ENCODE measurements at places on chromosomes 3 and 15.

- no peak for DNase-seq
Observed at GRCh38 chr3:143535994-143536784, 312.1 kb downstream of the SLC9A9 start.

- DNase-seq = no peak
Observed at GRCh38 chr15:31175484-31175883, 74.0 kb upstream of the TRPM1 start.

- peak; percentile 79 for DNase-seq
Observed at GRCh38 chr3:127455541-127456450, 134.7 kb downstream of the TPRA1 start.

- peak; percentile 41 for DNase-seq
Observed at GRCh38 chr3:192825657-192826200, 91.9 kb downstream of the MB21D2 start.

- no peak for DNase-seq
Observed at GRCh38 chr3:155018621-155019330, 61.3 kb upstream of the MME start.

- no peak for DNase-seq
Observed at GRCh38 chr15:88908123-88908522, 5.1 kb downstream of the MFGE8 start.

- DNase-seq = no peak
Observed at GRCh38 chr15:38853608-38854007, 289.0 kb upstream of the RASGRP1 start.

- DNase-seq = no peak
Observed at GRCh38 chr15:60093273-60094067, 89.4 kb downstream of the FOXB1 start.

- DNase-seq = no peak
Observed at GRCh38 chr15:39851500-39852092, 68.5 kb downstream of the GPR176 start.

DNA sequence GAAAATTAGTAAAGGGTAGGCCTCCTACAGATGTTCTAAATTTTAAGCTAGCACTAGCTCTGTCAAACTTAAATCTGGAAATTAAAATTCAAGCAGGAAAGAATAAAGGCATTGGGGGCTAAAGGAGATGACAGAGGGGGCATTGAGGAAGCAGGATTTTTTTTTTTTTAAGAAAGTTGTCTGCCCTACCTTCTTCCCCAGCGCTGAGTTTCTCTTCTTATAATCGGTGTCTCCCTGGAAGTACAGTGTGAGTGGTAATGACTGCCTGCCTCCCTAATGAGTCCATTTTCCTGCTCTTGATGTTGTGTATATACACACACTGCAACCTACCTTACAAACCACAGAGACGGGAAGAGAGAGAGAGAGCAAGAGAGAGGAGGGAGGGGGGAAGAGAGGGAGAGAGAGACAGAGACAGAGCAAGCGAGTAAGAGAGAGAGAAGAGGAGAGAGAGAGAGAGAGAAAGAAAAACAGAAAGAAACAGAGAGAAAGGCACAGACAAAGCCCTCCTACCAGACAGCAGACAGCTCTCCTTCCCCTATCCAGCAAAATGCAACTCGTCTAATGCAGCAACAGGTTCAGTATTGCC, 47.0 kb downstream of the ZBTB20 start:
- peak; percentile 67 for DNase-seq

DNA sequence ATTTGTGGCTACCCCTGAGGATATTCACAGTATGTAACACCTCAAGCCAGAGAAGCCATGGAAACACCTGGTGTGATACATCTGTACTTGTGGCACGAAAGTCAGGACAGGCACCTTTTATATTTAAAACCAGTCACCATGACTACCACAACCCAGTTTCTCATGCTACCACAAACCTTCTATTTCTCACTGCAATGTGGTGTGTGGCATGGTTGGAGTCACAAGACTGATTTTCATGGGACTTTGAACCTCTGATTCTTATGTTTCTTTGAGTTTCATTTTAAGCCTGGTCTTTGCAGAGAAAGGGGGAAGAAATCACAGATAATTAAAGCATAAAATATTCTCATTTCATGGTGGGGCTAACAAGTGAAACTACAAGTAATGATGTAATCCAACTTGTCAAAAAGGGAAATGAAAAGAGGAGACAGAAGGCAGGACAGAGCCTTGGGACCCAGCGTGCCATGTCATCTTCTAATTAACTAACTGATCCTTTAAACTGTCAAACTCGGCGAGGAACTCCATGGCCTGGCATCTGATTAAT, 175.9 kb downstream of the PDZRN3 start:
- DNase-seq = no peak

GRCh38 chr3:65635657-65636056, 403.1 kb downstream of the MAGI1 start:
- no peak for DNase-seq

DNA sequence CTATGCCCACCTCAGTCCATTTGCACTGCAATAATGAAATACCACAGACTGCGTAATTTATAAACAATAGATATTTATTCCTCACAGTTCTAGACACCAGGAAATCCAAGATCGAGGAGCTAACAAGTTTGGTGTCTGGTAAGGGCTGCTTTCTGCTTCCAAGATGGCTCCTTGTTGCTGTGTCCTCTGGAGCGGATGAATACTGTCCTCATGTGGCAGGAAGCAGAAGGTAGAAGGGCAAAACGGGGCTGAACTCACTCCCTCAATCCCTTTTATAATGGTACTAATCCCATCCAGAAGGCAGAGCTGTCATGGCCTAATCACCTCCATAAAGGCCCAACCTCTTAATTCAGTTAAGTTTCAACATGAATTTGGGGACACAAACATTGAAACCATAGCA, 75.3 kb downstream of the P2RY1 start:
- no peak for DNase-seq

- no peak for DNase-seq
Observed at GRCh38 chr3:59450946-59451763, 401.3 kb upstream of the CFAP20DC start.

- DNase-seq = no peak
Observed at GRCh38 chr3:14265246-14265962, 86.8 kb downstream of the LSM3 start.

DNA sequence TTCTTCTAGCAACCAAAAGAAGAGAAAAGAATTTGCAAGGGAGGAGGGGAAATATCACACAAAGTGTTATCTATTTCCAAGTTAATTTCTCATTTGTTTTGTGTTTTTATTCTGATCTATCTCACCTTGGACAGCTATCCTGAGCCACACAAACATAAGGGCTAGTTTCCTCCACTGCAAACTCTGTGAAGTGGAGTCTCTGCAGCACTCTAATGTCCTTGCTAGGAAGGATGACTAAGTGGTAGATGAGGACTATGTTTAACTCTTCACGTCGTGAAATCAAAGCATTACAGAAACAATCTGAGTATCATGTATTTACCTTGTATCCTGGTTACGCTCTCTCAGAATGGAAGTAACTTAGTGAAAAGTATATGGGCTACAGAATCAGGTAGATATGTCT, 33.9 kb upstream of the CHRM5 start:
- no peak for DNase-seq

GRCh38 chr3:188370081-188370830, 216.3 kb downstream of the LPP start:
- no peak for DNase-seq

DNA sequence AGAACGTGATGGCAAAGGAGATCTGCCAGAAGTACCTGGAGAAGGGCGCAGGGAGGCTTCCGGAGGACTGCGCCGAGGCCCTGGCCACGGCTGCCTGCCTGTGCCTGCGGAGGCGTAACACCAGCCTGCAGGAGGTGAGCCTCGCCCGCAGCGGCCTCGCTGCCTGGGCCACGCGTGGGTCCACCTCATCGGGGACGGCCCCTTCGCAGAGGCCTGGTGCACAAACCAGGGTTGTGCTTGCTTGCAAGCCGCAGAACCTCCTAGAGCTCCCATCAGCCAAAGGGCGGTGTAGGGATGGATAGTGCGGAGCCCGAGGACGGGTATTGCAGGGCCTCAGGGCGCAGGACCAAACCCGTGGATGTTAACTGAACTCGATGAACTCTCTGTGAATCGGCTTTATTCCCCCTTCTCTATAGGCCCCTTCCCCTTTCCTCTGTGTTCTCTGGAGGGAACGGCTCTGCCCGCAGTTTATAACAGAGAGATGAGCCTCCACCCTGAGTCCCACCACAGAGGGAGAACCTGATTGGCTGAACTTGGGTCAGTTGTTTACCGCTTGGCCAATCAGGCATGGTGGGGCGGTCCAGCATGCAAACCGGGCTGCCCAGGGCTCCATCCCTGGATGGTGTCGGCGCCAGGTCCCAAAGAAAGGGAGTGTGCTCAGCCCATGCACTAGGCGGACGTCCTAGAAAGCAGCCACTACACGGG, 13.6 kb upstream of the TATDN2 start:
- DNase-seq = no peak

DNA sequence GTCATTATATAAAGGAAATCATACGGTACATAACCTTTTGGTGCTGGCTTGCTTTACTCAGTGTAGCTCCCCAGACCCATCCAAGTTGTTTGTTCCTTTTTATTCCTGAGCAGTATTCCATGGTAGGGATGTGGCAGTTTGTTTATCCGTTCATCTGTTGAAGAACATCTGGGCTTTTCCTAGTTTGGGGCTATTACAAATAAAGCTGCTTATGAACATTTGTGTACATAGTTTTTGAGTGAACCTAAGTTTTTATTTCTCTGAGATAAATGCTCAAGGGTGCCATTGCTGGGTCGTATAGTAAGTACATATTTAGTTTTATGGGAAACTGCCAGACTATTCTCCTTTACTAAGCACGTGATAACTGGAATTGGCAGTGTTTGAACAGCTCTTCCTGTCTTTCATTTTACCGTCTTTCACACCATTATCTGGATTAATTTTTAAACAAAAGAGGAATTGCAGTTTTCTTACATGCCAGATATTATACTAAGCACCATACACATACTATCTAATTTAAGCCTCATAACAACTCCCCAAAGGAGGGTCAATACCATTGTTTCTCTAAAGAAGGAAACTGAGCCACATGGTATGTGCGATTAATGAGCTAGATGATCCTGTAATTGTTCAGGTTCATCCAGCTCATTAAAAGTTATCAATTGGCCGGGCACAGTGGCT, 85.6 kb downstream of the PTPRG start:
- DNase-seq = no peak

DNA sequence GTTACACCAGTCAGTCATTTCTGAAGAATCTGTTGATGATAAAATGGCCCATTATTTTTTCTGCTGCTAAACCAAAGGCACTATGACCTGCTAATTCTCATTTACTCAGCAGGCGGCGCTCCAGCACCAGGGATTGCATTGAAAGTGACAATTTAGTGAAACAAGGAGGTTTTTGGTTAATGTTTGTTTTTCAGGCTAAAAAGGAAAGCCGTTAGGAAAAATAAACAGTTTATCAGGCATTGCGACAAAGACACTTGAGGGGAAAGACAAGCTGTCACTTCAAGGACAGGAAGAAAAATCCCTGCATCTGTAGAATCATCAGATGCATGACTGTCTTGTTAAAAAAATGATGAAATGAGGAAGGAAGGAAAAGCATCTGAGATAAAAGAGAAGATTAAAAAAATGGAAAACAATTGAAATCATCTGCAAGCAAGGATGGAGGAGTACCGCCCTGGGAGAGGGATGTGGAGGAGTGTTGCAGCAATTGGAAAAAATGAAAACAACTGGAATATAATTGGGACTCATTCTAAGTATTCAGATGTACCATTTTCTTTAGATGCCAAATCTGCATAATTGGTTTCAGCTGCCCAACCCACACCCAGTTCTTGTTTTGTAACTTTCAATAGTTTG, 54.0 kb downstream of the NR1D2 start:
- no peak for DNase-seq

DNA sequence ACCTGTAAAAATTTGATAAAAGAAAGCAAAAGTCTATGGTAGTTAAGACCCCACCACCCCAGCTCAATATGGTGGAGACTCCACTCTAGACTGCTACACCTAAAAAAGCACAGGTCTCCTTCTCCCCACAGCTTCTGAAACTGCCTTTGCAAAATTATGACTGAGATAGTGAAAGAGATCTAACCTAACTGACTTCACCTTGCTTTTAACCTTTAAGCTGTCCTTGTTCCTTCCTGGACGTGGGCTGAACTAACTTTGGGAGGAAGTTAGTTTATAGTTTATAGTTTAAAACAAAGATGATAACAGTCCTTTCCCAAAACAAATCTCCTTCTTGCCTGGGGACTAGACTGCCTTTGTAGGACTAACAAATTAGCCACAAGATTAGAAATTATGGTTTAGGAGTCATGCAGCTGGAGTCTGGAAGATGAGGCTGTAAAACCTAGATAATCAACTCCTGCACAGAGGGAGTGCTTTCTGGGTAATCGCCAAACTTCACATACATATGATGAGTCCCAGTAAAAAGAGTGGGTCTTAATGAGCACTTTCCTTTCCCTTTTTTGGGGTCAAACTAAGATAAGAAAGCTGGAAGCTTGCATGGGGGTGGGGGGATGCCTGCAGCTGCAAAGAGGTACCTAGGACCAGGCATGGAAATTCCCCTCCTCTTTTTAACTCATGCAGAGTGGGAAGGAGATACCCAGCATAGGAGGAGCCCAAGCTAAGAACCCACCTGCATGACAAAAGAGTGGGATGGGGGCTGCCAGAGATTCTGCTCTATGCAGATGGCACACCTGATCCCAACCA, 17.5 kb downstream of the CCR8 start:
- no peak for DNase-seq

DNA sequence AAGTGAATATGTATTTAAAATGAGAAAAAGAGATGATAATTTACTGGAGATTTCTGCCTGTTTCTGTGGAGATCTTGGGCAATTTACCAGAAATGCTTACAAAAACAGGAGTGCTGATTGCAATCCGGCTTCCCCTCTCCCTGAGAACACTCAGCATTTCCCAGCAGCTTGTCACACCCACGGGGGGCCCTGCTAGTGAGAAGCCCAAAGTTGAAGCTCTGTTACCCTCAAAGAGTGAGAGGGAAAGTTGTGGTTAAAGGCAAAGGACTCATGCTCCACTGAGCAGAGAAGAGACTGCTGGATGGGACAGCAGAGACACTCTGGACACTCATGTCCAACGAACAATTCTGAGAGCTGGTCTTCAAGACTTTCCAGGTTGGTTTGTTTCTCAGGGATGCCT, 2.9 kb downstream of the MCTP2 start:
- DNase-seq = no peak

DNA sequence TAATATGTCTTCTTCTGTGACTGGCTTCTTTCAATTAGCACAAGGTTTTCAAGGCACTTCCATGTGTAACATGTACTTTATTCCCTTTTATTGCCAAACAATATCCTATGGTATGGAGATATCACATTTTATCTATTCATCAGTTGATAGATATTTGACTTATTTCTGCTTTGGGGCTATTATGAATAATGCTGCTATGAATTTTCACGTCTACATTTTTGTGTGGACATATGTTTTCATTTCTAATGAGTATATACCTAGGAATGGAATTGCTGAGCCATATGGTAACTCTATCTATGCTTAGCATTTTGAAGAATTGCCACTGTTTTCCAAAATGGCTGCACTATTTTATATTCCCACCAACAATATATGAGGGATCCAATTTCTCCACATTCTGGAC, 3.6 kb upstream of the AGTR1 start:
- DNase-seq = no peak

GRCh38 chr3:60542995-60543394, 708.3 kb downstream of the FHIT start:
- DNase-seq = no peak

GRCh38 chr15:41919954-41920538, 26.2 kb upstream of the SPTBN5 start:
- DNase-seq = no peak

- no peak for DNase-seq
Observed at GRCh38 chr15:42315521-42315920, 42.3 kb upstream of the TMEM87A start.

GRCh38 chr15:48109856-48110531, 10.8 kb upstream of the SLC24A5 start:
- no peak for DNase-seq

- no peak for DNase-seq
Observed at GRCh38 chr15:35142578-35142977, 57.5 kb upstream of the NANOGP8 start.

- no peak for DNase-seq
Observed at GRCh38 chr3:143222981-143223380, 103.4 kb downstream of the CHST2 start.

Measured in left lung (tissue), 14 donors.